IMR-90 (cell line): ENCODE measurements at places on chromosomes 11 and 22.

- no peaks in the 10 kb centered on the region for H3K36me3 ChIP-seq
- no peak for DNase-seq
- H3K4me3 ChIP-seq, result no peak overlapping the region
- H3K27ac ChIP-seq, result no peak overlapping the region
- H3K27me3 ChIP-seq, result no peaks in the 10 kb centered on the region
- H3K4me1 ChIP-seq, result no peaks in the 10 kb centered on the region
Observed at GRCh38 chr11:79139900-79140299, 300.9 kb downstream of the TENM4 start.

GRCh38 chr11:19506816-19507486, 205.7 kb upstream of the NAV2 start:
- no peak for DNase-seq
- H3K4me1 ChIP-seq, result no peaks in the 10 kb centered on the region
- no peaks in the 10 kb centered on the region for H3K36me3 ChIP-seq
- no peak overlapping the region for H3K27ac ChIP-seq
- peaks cover 14% of the 10 kb centered on the region for H3K27me3 ChIP-seq
- H3K4me3 ChIP-seq, result no peak overlapping the region

DNA sequence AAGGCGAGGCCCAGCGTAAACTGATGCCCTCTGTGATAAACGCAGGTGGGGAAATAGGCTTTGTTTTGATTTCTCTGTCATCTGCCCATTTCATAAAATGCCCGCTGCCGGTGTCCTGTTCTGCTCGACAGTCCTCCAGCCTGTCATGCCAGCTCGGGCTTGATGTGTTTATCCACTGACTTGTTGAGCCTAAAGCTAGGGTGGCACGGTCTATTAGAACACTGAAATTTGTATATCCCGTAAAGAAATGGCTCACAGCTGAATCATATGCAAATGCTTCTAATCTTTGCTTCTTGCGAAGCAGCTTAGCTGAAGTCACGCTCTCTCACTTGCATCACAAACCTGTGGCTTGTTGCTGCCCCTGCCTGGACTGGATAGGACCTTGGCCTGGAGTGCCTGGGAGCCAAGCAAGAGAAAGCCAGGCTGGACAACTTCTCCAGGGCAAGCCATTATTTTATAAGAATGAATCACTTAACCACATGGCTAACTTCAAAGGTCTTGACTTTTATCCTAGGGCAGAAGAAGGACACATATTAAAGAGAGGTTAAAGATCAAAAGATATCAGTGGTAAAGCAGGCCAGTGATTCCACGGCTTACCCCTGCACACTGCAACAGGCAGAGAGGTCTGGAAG, 33.1 kb downstream of the EHF start:
- H3K36me3 ChIP-seq, result no peaks in the 10 kb centered on the region
- peak; percentile 99 for DNase-seq
- H3K4me1 ChIP-seq, result peaks cover 11% of the 10 kb centered on the region
- H3K27me3 ChIP-seq, result no peaks in the 10 kb centered on the region

DNA sequence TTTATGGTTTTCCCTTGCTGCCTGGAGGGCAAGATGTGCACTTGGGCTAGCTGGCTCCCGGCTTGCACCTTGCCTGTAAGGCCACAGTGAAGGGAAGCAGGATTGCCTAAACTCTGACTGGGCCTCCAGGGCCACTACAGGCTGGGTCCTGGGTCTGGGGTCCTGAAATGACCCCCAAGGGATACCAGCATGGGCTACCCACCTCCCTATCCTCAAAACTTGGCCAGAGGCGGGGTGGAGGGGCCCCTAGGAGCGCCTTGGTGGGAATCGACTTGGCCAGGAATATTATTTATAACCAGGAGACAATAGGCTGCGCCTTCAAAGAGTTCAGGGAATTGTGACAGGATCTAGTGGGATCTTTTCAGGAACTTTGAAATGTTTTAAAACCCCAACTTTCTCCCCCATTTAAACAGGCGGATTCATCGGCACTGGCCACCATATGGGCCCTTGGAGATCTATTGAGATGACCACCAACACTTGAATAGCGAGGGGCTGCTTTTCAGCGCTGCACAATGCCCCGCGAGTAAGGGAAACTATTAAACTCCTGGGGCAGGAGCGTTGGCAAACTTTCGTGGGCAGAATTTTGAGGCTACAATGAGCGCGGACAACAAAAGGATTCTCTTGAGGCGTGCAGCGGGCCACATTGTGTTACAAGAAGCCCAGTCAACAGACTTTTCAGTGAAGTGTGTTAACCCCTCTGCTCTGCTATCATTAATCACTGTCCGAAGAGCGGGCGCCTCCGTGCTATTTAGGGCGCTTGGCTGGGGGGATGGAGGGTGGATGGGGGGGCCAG, 15.2 kb downstream of the PAX6 start:
- no peaks in the 10 kb centered on the region for H3K36me3 ChIP-seq
- H3K27ac ChIP-seq, result no peak overlapping the region
- DNase-seq, result no peak
- no peak overlapping the region for H3K4me3 ChIP-seq
- H3K27me3 ChIP-seq, result peaks cover 71% of the 10 kb centered on the region
